ENCODE measurements at places on chromosomes 12 and 14.

- no peak for DNase-seq
These were observed 31.9 kb upstream of the DUSP6 start for GRCh38 chr12:89384050-89384758.

- no peak for DNase-seq
These were observed 3.5 kb upstream of the SCNN1A start for GRCh38 chr12:6378709-6379472.

DNA sequence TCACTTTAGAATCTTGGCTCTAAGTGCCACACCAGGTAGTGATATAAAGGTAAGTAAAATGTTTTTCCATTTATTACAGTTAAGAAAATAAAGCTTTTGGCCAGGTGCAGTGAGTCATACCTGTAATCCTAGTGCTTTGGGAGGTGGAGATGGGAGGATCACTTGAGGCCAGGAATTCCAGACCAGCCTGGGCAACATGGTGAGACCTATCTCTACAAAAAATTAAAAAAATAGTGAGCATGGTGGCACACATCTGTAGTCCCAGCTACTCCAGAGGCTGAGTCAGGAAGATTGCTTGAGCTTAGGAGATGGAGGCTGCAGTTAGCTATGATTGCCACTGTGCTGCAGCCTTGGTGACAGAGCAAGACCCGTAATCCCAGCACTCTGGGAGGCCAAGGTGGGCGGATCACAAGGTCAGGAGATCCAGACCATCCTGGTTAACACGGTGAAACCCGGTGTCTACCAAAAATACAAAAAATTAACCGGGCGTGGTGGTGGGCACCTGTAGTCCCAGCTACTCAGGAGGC is 5.0 kb downstream of the FANCM start:
- DNase-seq: no peak

- DNase-seq: no peak
These were observed 1.1 kb upstream of the KLHDC2 start for GRCh38 chr14:49766839-49767238.

DNA sequence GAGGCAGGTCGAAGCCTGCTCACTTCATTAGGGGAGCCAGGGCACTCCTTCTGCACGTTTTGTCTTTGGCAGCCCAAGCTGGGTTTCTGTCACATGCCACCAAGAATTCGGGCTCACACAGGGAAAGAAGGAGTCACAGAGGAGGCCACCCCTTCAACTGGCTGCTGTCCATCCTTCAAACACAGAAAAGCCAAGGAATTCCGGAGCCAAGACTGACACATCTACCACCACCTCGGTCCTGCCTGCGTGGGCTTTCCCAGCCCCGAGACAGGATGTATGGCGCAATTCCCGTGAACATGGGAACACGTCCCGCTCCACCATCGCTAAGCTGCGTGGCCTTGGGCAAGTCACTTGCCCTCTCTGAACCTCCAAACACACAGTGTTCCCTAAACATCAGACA is 70.4 kb downstream of the NCOR2 start:
- DNase-seq: no peak

GRCh38 chr12:52637299-52637698 is 14.7 kb downstream of the KRT2 start:
- DNase-seq: no peak

DNA sequence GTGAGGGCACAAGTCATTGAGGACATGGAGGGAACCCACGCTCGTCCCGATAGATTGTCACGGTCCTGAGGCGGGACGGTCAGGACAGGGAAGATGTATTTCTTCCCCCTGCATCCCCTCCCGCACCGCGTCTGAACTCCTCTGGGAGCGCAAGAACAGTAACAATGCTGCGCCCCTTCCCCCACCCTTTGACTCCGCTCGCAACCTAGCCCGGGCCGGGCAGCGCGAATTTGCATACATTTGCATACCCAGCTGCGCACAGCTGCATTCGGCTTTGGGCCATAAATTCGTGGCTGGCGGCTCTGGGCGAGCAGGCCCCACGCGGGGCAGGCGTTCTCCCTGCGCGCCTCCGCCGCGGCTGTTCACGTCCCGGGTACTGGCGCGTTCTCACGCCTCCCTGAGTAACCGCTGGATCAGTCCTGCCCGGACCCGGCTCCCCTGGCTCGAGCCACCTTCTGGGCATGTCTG is 29.0 kb upstream of the SMUG1 start:
- no peak for DNase-seq

- DNase-seq: no peak
These were observed 27.6 kb upstream of the KRT78 start for GRCh38 chr12:52876372-52876771.

Measured in tibial nerve (tissue), 4 donors.